ENCODE measurements at places on chromosomes 13 and 19.

DNA sequence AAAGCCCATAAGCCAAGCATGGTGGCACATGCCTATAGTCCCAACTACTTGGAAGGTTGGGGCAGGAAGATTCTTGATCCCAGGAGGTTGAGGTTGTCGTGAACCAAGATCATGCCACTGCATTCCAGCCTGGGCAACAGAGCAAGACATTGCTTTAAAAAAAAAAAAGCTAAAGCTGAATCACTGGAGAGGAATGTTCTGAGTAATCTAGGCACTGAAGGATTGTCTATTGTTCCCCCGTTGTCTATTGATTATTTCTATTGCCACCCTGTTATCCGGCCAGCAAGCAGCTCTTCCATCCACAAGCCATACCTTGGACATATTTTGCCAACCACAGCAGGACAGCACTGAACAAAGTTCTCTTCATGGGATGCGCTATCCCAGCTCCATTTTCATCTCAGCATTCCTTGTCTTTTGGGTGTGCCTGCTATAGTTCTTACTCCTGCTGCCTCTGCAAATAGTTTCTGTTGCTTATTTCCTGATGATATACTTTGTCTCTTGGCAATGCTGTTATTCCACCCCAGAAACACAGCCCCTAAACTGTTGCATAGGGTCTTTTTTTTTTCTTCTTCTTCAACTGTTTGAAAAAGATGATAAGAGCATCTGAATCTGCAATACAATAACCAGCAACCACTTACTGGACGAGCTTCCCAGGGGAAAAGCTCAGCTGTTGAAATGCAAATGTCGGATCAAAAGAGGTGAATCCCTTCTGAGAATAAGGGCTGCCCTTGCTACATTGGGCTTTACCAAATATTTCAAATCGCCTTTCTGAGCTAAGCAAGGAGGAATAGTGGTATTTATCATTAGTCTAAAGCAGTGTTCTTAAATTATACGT is 22.2 kb upstream of the SIAH3 start:
- no peak for DNase-seq

GRCh38 chr19:16726916-16727315 is 7.3 kb downstream of the NWD1 start:
- no peak for DNase-seq

- no peak for DNase-seq
Observed at GRCh38 chr13:44417876-44418275, 44.3 kb downstream of the SERP2 start.

DNA sequence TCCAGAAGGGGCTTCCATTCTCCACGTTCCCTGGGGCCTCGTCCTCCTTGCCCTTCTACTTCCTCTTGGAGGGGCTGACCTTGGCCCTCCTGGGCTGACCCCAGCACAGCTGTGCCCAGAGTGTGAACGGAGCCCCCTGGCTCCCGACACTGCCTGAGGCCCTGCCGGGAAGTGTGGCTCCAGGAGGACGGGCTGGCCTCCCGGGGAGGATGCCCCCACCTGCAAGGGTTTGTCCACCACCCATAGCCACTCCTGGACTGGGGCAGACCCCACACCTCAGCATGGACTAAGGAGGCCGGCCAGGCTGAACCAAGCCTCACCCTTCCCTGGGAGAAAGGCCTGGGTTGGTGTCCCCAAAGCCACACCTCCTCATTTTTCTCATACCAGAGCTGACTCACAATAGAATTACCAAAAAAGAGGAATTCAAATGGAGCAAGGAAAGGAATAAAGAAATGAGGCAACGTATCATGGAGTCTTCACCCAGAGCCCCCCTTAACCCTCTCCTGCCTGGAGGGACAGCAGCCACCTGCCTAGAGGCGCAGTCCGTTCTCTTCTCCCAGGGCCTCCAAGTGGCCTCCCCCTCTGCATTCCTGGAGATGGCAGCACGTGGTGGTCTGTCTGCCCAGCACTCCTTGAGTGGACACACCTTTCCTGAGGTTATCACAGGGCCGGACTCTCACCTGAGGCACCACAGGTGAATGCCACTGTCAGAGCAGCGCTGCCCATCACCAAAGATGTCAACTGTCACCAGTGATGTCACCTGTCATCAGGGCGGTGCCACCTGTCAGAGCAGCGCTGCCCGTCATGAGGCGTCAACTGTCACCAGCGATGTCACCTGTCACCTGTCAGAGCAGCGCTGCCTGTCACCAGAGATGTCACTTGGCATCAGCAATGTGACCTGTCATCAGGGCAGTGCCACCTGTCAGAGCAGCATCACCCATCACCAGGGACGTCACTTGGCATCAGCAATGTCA is 3.1 kb upstream of the C13orf46 start:
- DNase-seq, result peak; percentile 17

DNA sequence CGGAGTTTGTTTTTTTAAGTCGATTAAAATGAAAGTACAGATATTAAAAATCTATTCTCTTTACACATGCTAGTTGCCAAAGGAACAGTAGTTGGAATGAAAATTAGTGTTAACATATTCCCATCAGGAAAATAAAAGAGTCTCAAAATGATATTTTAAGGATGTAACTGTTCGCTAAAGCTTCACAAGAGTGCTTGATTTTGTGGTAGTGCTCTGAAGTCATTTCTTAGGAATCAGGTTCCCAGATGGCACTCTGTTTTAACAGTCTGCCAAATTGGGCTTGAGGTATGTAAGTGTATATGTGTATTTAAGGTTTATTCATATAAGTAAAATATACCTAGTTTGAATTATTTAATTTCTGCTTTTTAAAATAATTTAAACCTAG is 128.8 kb downstream of the LMO7 start:
- DNase-seq, result no peak

DNA sequence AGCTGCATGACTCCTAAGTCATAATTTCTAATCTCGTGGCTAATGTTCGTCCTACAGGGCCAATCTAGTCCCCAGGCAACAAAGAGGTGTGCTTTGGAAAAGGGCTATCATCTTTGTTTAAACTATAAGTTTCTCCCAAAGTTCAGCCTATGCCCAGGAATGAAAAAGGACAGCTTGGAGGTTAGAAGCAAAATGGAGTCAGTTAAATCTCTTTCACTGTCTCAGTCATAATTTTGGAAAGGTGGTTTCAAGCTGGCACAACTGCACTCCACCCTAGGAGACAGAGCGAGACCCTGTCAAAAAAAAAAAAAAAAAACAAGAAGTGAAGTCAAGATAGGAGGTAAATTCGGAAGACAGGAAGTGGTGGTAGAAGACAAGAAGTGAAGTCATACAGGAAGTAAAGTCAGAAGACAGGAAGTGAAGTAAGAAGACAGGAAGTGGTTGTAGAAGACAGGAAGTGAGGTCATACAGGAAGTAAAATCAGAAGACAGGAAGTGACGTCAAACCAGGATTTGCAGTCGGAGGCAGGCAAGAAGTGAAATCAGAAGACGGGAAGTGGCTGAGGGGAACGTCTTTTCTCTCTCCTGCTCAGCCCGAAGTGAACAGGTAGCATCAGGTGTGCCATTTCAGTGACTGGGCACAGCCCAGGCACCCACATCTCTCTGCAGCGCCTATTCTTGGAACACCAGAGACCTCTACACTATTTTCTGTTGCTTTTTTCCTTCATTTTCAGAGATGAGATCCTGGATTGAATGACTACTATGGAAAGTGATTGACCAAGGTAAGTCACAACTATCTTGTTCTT is 32.2 kb downstream of the GP6 start:
- DNase-seq, result peak; percentile 89

DNA sequence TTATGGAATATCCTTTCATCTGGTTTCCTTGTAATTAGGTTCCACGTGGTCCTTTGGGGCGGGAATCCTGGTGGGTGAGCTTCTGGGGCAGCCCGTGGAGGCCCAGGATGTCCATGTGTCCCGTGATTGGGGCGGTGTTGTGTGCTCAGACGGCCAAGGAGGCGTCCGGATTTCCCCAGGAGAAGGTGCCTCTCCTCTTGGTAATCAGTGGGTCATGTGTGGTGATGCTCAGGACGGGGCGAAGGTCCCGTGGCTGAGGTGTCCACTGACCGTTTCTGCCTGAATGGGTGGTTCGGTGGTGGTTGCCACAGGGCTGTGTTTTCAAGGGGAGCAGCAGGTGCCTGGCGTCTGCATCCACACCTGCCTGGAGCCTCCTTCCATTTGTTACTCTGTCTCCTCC is 52.2 kb upstream of the F7 start:
- DNase-seq, result no peak

GRCh38 chr19:46376241-46377153 is 29.6 kb downstream of the PPP5C start:
- DNase-seq, result no peak

GRCh38 chr13:65882810-65883209 is 1347.3 kb downstream of the PCDH9 start:
- no peak for DNase-seq

- DNase-seq, result no peak
Observed at GRCh38 chr19:18804139-18804601, 13.1 kb upstream of the COMP start.

GRCh38 chr19:34428549-34429285 is 536 bp downstream of the UBA2 start:
- peak; percentile 72 for DNase-seq
